ENCODE measurements at places on chromosomes 16 and 17. TPM values are rescaled to one million over a fixed set of nuclear protein-coding genes. Genes with fewer than 3 reads are reported as not detected.

The KRT33B gene
- not detected for total RNA-seq

The PRR35 gene
- not detected for total RNA-seq

The TMEM88 gene
- total RNA-seq, result 6.7 TPM

The DOC2B gene
- 1.0 TPM for total RNA-seq

The CDRT4 gene
- total RNA-seq, result 2.4 TPM

GRCh38 chr17:63988741-63989621 lies 9.2 kb upstream of the PRR29 start:
- no peak overlapping the region for H3K4me3 ChIP-seq
- peaks cover 15% of the 10 kb centered on the region for H3K4me1 ChIP-seq
- H3K27ac ChIP-seq, result no peak overlapping the region
- H3K27me3 ChIP-seq, result peaks cover 30% of the 10 kb centered on the region
- no peak for DNase-seq
- no peaks in the 10 kb centered on the region for H3K36me3 ChIP-seq

GRCh38 chr17:56779322-56779721 lies 54.4 kb downstream of the C17orf67 start:
- DNase-seq, result no peak
- H3K36me3 ChIP-seq, result no peaks in the 10 kb centered on the region
- H3K4me1 ChIP-seq, result peaks cover 11% of the 10 kb centered on the region
- no peak overlapping the region for H3K27ac ChIP-seq
- peaks cover 46% of the 10 kb centered on the region for H3K27me3 ChIP-seq
